Stimulated activated CD4-positive, alpha-beta T cell treated with anti-CD3 and anti-CD28 coated beads, Interleukin-15, amount 100 ng/mL, for 1 hour (primary cell): ENCODE measurements at places on chromosomes 5 and 9.

- no peak for DNase-seq
Observed at GRCh38 chr9:69093471-69094103, 58.0 kb downstream of the FXN start.

- no peak for DNase-seq
Observed at GRCh38 chr5:14724633-14725032, 60.1 kb downstream of the OTULIN start.

GRCh38 chr5:6831678-6832671 is 118.7 kb downstream of the TENT4A start:
- no peak for DNase-seq

DNA sequence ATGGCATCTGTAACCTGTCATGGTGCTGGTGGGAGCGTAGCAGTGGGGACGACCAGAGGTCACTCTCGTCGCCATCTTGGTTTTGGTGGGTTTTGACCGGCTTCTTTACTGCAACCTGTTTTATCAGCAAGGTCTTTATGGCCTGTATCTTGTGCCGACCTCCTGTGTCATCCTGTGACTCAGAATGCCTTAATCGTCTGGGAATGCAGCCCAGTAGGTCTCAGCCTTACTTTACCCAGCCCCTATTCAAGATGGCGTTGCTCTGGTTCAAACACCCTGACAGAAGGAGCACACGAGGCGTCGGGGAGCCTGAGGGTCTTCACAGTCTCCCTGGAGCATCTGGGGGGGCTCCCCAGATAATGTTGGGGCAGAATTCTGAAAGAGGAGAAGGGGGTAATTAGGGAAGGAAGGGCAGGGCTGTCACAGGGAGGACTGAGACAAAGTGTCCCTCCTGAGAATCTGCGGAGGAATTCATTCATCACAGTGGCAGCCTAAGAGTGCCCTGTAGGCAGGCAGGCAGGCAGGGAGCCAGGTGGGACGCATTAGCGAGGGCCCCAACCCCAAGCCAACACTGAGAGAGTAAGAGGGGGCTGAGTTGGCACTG is 21.3 kb upstream of the NCS1 start:
- no peak for DNase-seq

DNA sequence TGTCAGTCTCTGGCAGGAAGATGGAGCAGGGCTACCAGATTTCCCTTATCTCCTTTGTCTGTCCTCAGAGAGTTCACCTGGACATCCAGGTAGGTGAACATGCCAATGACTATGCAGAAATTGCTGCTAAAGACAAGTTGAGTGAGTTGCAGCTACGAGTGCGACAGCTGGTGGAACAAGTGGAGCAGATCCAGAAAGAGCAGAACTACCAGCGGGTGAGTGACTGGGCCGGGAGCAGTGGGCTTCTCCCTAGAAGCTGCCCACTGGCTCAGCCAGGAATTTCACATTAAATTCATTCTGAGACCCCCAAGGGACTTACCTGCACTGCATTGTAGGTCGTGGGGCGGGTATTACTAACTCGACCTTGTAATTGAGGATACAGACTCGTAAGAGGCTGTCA is 2.1 kb downstream of the TMED9 start:
- no peak for DNase-seq

DNA sequence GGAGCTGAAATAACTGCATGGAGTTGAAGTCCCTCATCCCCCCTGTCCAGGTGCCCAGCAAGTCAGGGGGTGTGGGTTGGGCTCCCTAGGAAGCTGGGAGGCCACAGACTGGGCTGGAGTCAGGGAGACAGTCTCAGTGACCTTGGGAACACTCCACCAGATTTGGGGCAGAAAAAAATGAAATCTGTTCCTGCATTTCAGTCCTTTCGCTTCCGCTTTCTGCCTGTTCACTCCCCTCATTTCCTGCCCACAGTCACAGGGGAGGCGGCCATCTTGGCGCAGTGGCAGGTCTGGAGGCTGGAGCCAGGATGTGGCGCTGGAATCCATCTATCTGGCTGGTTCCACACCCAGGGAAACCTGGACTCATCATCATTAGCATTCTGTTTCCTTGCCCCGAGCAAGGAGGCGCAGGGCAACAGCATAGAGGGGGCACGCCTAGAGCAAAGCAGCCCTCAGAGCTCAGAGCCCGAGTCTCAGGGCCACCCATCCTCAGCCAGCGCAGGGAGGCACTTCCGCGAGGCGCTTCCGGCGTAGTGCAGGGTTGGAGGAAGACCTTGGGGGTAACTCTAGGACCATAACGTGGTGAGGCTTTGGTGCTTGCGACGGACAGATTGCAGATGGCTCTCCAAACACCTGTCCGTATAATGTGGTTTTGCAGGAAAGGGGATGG is 86.2 kb upstream of the HSPA9 start:
- no peak for DNase-seq

DNA sequence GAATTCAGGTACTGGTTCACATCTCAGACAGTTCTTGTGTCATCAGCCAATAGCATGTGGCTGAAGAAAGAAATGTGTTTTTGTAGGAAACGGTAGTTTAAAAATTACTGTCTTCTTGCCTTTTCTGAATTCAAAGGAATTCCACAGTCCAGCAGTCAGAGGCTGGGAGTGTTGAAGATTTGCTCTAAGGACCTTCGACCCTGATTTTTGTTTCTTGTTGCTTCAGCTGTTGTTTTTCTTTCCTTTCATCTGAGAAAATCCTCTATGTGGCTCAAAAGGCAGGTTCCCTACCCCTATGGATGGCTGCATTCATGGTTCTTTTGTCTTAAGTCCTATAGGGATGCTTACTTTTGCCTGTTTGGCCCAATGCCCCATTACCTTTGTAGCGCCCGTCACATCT is 304.9 kb downstream of the TMEM167A start:
- DNase-seq: no peak
